Stimulated activated CD8-positive, alpha-beta memory T cell treated with anti-CD3 and anti-CD28 coated beads, Interleukin-2, amount 100 ng/mL, for 1 hour (primary cell): ENCODE measurements at places on chromosomes 3 and 15.

DNA sequence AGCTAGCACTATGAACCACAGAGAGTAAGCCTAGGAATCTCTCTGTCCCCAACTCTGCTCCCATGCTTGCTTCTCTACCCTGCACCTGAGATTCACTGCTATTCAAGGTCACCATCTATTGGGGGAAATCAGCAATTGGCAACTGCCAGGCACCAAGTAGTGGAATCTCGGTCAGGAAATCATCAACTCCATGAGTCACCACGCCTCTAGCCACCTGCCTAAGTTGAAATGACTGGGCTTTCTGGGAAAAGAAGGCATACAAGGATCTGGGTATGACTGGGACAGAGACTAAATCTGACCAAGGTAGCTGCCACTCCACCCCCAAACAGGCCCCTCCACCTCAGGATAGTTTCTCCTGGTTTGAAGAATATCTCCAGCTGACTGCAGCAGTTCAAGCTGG is 464.1 kb upstream of the CBLB start:
- no peak for DNase-seq

DNA sequence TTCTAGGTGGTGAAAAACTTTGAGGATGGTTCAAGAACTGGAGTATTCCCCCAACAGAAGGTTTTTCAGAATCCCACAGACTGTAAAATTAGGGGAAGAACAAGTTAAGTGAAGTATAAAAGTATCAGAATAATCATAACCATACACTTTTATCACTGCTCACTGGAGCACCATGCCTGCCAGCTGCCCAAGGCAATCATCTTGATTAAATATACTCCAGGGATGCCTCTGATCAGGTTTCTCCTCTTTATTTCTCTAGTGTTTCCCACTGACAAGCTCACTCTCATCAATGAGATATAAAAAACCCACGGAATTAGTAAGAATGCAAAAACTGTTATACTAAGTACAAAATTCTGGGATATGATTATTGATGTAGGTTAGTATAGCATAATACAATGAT is 108.0 kb downstream of the STAG1 start:
- DNase-seq = no peak

DNA sequence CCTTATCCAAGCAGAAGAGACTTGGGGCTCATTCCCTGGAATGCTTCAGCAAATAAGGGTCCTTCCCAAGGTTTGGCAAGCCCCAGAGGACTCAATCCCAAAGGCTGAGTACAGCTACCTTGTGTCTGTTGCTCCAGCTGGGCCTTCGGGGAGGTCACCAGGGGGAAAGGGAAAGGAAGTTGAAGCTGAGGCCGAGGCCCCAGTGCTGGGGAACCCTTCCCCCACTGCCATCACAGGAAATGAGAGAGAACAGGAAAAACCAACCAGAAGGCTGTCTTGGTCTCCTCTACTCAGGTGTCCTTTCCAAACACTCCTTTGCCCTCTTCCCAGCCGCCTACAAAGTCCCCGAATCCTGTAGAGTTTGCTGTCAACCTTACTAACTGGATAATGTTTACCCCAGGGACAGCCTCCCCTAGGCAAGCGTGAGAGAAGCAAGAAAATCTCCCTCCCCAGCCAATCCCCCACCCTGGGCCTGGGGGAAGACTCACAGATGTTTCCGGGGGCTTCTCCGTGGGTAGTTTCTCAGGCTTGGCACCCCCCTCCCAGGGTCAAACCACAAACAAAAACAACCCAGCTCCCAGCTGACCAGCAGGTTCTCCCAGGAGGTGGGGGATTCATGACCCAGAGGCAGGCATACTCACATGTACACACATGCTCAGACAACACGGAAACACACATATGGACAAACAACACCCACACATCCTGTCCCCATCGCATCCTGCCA is 5.5 kb downstream of the CSRNP1 start:
- no peak for DNase-seq

GRCh38 chr15:72042865-72043264 is 75.1 kb downstream of the MYO9A start:
- no peak for DNase-seq

- no peak for DNase-seq
These were observed 68.1 kb upstream of the DLG1 start for GRCh38 chr3:197366301-197367044.

- no peak for DNase-seq
These were observed 17.6 kb downstream of the CFAP44 start for GRCh38 chr3:113423699-113424098.

GRCh38 chr3:151579571-151580270 is 118.9 kb upstream of the IGSF10 start:
- DNase-seq = no peak

DNA sequence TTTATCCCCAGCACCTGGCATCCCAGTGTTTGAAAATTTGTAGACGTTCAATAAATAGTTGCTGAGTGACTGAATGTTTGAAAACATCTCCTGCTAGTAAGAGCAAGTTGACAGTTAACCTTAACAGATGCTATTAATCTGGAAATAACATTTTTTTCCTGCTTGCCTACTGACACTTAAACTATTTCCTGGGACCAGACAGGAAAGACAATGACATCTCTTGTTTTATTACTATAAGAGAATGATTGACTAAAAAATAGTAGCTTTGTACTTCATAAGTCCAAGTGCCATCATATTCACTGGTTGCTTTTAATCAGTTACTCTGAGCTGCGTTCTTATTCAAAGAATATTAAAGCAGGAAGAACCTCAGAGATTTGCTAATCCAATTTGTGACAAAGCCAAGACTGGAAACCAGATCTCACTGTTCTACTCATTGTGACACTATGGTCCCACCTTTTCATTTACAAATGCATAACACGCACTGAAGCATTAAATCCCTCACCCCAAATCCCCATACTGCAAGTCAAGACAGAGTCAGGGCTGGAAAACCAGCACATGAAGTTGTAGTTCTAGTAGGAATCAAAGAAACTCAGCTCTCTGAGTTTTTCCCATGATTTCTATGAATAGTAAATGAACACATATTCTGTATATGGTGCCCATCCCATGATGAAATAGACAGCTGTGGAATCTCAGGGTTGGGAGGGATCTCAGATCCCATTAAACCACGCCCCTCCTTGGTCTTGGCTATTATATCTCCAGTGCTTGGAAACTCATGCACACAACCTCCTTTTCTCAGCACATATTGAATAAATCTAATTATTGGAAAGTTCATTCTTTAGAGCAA is 212.7 kb upstream of the P2RY1 start:
- DNase-seq = no peak

DNA sequence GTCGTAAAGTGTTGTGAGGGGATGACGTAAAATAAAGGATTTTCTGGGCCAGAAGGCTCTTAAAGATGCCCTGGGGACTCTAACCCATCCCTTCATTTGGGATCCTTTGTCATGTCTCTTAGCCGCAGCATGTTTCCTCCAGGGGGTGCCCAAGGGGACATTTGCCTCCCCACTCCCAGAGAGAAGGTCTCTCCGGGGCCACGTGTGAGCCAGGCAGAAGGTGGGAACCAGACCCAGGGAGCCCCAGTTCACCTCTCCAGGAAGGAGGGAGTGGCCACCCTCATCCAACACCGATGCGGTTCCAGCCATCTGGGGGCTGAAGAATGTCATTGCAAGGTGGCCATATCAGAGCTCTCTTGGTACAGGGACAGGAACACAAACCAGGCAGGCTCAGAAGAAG is 25.2 kb downstream of the ST8SIA2 start:
- DNase-seq = no peak

DNA sequence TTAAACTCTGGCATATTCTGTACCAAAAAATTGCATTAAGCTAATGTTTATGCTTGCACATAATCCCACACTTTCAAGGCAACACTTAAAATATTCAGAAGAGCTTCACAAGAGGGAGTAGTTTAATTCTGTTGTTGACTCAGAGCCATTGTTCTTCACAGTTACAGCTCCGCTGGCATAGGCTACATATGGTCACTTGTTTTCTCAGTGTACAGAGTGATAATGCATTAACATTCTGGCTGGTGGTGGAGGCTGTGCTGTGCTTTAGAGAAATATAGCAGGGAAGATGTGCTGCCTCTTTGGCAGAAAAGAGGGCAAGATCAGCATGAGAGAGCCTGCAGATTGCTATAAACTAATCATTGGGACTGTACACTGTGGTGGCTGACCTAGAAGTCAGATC is 13.3 kb downstream of the NLGN1 start:
- no peak for DNase-seq

DNA sequence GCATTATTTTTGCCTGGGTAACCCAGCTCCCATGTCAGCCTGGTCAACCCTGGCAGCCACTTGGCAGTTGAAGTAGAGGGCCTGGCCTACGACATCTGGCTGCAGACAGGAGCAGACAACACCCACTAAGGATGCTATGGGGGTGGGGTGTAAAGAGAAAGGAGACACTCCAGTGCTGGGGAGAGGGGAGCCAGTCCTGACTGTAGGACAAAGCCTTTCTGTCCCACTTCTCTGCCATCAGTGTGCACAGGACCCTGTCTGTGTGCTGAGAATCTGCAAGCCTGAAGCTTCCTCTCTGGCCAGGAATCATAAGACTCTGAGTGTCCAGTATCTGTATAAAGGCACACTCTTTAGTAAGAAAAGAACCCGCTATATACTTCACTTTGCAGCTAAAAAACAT is 96.3 kb upstream of the CHRM5 start:
- no peak for DNase-seq

- DNase-seq = no peak
These were observed 29.1 kb downstream of the RUVBL1 start for GRCh38 chr3:128094295-128095151.

DNA sequence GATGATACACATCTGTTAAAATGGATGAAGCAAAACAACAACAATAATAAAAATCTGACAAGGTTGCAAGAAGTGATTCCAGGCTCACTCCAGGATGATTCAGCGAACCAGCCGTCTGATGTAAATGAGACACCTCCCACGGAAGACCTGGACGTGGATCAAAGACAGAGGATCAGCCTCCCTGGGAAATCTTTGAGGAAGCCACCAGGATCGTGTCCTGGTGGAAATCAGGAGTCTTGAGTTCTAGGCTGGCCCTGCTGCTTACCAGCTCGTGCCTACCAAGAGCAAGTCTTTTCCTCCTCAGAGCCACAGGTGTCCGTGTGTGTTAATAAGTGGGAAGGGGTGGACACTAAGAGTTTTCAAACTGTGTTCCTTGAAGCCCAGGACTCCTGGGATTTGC is 15.3 kb upstream of the ADCY5 start:
- no peak for DNase-seq

- DNase-seq = no peak
These were observed 220.1 kb downstream of the BCHE start for GRCh38 chr3:165617134-165617533.

DNA sequence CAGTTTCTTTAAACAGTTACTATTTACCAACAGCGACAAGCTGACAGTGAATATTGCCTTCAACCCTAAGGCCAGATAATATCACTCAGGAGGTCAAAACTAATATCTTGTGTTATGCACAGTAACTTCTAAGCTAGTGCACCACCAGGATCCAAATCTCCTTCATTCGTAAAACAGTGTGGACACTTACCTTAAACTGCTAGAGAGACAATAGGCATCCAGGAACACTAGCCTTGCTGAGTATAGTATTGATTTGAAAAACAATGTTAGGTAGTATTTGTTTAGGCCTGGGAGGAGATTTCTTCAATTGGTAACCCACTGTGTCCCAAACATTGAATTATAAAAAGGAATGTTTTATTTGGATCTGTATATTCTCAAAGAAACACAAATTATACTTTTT is 707.9 kb upstream of the UBE2E2 start:
- DNase-seq = no peak

- DNase-seq = no peak
These were observed 26.2 kb downstream of the EOGT start for GRCh38 chr3:68987322-68987721.

DNA sequence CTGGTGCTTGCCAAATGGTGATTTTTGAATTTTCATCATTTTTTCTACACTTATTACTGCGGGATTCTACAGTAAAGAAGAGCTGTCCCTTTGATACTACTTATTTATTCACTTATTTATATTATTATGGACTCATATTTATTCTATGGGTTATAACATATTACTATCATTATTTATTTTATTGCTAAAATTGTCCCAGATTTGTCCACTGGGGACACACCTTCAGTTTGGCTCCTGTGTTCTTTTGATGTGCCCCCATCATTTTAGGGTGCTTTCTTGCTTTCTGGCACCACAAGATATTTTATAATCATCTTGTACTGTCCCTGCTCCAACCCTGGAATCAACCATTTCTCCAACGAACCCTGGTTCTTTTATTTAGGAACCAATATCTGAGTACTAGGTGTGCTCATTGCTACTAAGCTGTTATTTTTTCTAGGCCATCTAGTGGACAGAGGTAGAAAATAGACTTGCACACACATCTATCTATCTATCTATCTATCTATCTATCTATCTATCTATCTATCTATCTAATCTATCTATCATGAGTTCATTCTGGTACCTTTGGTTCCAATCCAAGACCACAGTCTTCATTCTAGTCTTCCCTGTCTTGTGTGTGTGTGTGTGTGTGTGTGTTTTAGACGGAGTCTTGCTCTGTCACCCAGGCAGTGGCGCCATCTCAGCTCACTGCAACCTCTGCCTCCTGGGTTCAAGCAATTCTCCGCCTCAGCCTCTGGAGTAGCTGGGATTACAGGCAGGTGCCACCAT is 16.0 kb downstream of the SLC22A14 start:
- no peak for DNase-seq

DNA sequence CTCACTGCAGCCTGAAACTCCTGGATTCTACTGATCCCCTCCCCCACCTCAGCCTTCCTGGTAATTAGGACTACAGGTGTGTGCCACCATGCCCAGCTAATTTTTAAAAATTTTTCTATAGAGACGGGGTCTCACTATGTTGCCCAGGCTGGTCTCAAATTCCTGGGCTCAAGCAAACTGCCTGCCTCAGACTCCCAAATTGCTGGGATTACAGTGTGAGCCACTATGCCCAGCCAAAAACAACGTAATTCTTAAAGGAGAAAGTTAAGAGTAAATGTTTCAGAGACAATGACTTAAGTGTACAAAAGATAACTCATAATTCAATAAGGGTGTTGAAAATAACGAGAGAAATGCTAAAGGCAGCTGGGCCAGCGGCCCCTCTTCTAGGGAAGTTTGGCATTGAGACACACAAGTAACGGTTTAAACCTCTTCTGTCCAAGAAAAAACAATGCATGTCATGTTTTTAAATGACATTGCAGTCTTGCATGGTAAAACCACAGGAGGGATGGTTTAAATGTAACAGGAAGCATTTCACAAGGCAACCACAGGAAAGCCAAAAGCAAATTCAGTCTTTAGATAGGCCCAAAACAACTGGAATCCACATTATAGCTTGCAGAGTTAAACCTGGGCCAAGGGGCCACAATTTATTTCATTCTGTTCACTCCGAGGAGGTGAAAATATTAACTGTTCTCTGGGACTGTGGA is 5.1 kb downstream of the PROK2 start:
- DNase-seq = no peak

- DNase-seq = no peak
These were observed 327.5 kb upstream of the UMPS start for GRCh38 chr3:124402791-124403190.

GRCh38 chr15:39968273-39969001 is 34.5 kb downstream of the EIF2AK4 start:
- no peak for DNase-seq

DNA sequence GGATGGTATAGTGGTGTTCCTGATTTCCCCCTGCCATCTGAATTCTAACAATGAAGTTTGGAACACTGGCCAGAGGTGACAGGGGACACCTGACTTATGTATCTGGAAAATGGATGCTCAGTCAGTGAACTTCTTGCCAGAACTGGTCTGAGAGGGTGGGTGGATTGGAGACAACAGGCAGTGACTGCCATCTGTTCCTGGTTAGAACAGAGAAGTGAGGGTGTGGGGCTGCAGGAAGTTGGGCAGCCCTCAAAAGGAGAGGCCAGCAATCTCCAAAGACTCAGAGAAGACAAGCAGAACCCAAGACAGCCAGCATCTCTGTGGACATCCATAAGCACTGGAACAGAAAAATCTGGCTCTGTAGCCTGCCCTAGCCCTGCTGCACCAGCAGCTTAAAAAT is 50.5 kb downstream of the ANP32A start:
- DNase-seq = no peak
